ENCODE measurements at places on chromosomes 6 and 20.

GRCh38 chr6:128655978-128656498, 135.6 kb upstream of the PTPRK start:
- peak; percentile 47 for DNase-seq

GRCh38 chr6:128062882-128063603, 162.2 kb upstream of the THEMIS start:
- DNase-seq: no peak

DNA sequence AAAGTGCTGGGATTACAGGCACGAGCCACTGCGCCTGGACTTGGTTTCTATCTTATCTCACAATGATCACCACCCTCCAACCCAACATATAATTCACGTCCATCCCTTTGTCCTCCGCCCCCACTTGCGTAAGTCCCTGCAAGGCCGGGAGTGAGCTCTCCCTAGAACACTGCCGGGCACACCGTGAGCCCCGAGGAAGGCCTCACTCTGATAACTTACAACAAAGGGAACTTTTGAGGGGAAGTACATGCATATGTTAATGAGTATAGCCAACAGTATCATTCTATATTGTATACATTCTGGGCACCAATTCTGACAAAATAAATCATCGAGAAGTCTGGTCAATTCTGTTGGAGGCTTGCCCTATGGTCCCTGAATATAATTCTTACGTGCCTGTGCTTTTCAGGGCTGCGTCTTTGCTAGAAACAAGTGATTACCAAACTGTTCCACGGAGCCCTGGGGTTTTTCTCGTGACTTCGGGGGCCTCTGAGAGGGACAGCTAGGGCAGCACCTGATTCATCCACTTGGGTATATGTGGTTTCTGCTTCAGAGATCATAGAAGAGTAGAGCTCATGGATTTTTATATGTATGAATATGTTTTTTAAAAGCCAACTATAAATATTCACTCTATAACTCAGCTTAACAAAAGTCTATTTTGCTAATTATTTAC, 469.8 kb upstream of the AGPAT4 start:
- no peak for DNase-seq

- DNase-seq: peak; percentile 63
Observed at GRCh38 chr20:62617711-62618483, 24.4 kb upstream of the SLCO4A1 start.

- no peak for DNase-seq
Observed at GRCh38 chr20:35135867-35136586, 11.1 kb downstream of the EDEM2 start.

DNA sequence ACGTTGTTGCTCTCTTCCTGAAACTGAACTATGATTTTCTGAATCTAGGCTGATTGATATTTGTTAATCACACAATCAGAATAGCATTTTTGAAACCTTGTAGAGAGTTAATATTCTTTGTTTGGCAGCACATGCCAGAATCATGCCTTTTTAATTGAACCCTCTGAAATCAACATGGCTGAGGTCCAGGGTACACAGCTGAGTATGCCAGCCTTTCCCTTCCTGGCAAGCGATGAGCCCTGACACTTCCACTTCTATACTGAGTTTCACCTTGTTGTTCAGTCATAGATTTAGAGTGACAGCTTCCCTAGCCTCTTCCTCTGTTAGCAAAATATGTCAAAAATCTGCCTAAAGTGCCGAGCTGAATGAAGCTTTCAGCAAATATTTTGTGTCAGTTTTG, 6.8 kb downstream of the HDDC2 start:
- DNase-seq: no peak

- DNase-seq: no peak
Observed at GRCh38 chr6:72654071-72654621, 32.3 kb downstream of the KCNQ5 start.

All from stimulated activated naive CD8-positive, alpha-beta T cell treated with anti-CD3 and anti-CD28 coated beads, Interleukin-15, amount 100 ng/mL, for 72 hours (primary cell).